ENCODE measurements at places on chromosomes 1 and 21.

- no peak for DNase-seq
Measured at GRCh38 chr1:77847621-77848080, 40.8 kb upstream of the NEXN start.

- no peak for DNase-seq
Measured at GRCh38 chr1:160781914-160782689, 13.9 kb upstream of the LY9 start.

- no peak for DNase-seq
Measured at GRCh38 chr1:2166254-2166653, 28.3 kb downstream of the FAAP20 start.

DNA sequence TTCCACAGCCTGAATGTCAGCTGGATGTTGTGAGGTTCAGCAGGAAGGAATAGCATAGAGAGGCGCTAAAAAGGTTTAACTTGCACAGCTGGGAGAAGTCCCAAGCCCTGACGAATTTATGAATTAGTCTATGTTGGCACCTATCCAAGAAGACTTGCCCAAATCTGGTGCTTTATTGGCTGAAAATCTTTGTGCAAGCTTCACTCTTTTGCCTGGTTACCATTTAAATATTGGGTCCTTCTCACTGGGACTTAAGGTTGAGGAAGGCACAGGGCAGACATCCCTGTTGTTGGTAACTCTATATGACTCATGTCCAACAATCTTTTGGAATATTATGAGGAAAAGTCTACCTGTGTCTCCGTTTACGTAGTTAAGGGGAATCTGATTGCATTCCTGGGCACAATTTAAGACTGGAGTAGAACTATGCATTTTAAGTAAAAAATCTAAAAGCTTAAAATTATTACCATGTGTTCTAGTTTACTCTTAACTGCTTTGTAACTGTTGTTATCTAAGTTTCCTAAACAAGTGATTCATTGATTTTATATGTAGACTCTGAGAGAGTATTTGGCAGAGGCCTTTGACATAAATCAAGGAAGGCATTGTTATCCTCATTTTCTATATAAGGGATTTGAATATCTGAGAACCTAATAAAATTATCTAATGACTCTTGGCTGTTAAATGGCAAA, 181.7 kb upstream of the DPYD start:
- DNase-seq: no peak

DNA sequence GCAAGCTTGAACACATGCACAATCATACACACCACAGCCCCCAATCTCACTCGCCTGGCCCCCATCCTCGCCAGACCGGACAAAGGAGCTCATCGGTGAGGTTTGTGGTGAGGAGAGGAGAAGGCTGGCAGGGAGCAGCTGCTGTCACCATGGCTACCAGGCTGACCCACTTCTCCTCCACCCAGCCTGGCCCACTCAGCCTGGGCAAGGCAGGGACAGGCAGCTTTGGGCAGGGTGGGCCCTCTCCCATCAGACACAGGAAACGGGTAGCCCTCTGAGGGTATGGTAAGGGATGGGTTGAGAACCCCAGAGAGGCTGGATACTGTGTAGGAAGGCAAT, 15.9 kb downstream of the RIMS3 start:
- no peak for DNase-seq

- no peak for DNase-seq
Measured at GRCh38 chr21:29312981-29313380, 14.3 kb downstream of the BACH1 start.

GRCh38 chr1:243508303-243508713, 252.5 kb downstream of the SDCCAG8 start:
- peak; percentile 52 for DNase-seq

GRCh38 chr21:31137960-31138359, 99.7 kb upstream of the KRTAP19-8 start:
- no peak for DNase-seq

DNA sequence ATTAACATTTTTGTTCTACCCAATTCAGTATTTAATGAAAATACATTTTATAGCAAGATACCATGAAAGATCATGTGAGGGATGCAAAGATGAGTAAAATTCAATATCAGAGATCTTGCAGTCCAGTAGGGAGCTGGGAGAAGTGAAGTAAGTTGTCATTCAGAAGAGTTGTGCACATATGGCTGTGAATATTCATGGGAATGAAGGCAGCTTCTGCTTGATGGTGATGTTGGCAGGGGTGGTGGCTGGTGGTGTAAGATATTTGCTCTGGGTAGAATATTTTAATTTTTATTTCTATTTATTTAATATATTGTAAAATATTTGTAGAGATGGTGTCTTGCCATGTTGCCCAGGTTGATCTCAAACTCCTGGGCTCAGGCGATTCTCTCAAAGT, 72.0 kb upstream of the GCLM start:
- no peak for DNase-seq

DNA sequence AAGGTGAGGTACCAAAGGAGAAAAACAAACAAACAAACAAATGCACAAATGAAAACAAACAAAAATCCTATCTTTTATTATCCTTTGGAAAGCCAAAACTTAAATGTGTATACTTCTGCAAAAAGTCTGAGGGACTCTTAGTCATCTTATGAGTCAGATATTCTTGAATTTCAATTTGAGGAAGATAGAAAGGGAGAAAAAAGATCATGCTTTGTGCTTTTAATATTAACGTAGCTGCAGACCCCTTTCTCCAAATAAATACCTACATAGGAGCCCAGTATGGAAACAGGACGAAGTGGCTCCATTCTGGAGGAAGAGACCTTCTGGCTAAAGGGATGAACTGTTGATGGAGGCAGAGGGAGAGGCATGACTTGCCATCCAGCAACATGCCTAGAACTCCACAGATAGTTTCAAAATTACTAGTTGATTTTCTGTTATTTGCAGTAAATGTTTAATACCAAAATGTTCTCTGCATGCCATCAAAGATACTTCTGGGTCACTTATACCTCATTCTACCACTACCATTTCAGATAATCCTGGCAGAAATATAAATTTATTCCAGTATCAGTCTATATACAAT, 25.4 kb downstream of the NUP210L start:
- DNase-seq: peak; percentile 27

DNA sequence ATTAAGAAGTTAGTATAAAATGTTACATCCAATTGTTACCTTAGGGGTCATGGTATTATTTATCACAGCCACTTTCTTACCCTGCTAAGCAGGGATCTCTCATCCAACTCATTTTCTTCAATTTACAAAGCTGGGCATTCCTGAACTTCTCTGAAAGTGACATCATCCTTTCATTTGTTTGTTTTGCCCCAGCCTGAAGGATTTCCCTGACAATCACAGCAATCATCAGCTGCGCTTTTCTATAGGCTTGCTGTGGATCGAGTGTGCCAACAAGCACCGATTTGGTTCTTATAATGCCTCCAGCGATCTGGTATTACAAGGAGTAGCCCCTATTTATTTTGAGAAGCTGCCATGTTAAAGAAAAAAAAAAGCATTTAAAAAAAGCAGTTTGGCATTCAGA, 240.2 kb downstream of the USH2A start:
- no peak for DNase-seq

- no peak for DNase-seq
Measured at GRCh38 chr1:219790834-219791615, 137.3 kb downstream of the SLC30A10 start.

- no peak for DNase-seq
Measured at GRCh38 chr1:84350104-84350503, 48.2 kb upstream of the DNASE2B start.

DNA sequence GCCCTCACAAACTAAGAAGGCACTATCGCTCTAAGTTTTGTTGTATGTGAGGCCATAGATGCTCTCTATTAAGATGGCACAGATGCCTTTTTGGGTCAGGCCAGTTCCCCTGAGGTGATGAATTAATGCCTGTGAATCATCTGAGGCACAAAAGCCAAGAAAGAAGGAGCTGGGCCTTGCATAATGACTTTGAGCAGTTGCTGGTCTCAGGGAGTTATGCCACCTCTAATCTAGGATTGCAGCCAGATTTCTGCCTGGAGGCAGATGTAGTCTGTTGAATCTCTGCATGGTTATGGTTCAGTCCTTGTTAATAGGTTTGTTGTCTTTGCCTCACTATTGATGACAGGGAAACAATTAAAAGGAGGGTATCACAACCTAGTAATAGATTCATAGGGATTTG, 168.1 kb upstream of the CHRM3 start:
- no peak for DNase-seq

GRCh38 chr1:43951021-43951985, 4.6 kb downstream of the IPO13 start:
- no peak for DNase-seq

DNA sequence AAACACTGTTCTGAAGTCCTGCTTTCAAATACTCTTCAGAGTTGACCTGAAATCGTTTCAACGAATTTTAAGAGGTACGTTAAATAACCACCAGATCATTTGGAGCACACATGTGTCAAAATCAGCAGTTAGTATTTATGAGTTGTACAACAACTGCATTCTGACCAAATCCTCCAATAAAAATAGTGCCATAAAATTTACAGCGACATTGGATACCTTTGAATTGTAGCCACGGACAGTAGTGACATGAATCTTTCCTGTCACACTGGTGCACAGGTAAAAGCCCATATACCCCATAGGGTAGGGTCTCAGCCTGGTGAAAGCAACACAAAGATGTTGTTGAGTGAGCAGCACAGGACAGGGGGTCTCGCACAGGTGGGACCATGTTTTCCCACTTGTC, 121.5 kb downstream of the CLIC6 start:
- DNase-seq: no peak

DNA sequence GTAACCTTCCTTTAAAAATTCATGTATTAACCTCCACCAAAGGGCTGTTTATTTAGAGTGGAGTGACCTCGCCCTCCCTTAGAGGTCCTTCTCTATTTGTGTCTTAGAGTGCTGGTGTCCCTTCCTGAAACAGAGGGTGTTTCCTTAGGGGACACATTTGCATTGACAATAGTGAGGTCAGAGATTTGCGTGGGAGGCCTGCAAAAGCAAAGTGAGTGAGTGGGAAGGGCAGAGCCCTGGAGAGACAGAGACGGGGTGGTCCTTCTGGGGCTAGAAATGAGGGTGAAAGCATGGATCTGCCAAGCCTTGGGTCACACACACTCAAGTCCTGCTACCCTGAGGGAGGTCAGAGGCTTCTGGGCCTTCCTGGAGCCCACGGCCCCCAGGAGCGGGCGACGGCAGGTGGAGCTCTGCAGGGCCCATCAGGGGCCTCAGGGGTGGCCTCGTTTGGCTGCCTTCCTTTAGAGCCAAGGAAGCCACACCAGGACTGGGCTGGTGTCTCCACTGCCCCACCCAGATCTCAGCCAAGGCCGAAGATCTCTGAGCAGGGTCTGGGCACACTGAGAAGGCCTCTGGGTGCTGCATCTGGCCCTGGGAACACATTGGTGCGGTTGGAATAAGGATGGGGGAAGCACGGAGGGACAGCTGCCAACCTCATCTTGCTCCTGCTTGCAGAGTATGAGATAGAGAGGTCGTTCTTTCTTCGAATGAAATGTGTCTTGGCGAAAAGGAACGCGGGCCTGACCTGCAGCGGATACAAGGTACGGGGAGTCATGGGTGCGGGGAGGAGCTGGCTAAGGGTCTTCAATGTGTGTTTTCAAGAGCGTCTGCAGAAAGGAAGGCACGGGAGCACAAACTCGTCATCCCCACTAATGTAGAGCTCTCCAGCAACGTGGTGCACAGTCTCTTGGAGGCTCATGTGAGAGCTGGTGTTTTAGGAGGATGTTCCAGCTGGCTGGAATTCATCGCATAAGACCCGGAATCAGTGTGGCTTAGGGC, 23.8 kb downstream of the SIM2 start:
- no peak for DNase-seq

- DNase-seq: no peak
Measured at GRCh38 chr1:63955370-63956145, 181.7 kb downstream of the ROR1 start.

GRCh38 chr21:43703035-43703880, 15.7 kb upstream of the PDXK start:
- DNase-seq: peak; percentile 1

DNA sequence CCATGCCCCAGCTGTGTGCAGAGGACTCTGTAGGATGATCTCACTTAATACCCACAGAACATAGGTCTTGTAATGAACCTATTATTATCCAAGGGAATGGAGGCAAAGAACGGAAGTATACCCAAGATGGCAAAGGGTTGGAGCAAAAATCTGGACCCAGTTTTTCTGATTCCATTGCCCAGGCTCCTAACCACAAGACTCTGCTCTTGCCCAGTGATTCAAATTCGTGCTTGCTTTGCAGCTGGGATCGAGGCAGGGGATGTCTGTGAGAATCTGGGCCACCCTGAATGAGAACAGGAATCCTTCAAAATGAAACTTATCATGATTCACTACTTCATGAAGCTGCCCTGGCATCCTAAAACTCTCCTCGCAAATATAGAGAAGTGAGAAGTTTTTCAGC, 97.5 kb upstream of the KCNJ6 start:
- no peak for DNase-seq

DNA sequence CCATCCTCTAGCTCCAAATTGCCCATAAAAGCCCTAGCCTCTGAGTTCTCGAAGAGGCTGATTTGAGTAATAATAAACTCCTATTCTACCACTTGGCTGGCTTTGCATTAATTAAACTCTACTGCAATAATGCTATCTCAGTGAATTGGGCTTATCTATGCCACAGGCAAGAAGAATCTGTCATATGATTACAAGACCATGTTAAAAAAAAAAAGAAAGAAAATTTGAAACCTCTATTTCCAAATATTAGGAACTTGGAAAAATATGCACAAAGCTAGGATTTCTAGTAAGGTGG, 27.6 kb upstream of the SGIP1 start:
- no peak for DNase-seq

GRCh38 chr1:23102289-23102688, 66.4 kb downstream of the LUZP1 start:
- no peak for DNase-seq

- DNase-seq: peak; percentile 33
Measured at GRCh38 chr21:41366522-41367151, 4.8 kb downstream of the MX2 start.

All from bone marrow (tissue), 2 donors.